NCI-H460 (cell line): ENCODE measurements at places on chromosomes 12 and 14.

- no peak for DNase-seq
Measured at GRCh38 chr14:24804552-24805212, 170.7 kb upstream of the GZMB start.

DNA sequence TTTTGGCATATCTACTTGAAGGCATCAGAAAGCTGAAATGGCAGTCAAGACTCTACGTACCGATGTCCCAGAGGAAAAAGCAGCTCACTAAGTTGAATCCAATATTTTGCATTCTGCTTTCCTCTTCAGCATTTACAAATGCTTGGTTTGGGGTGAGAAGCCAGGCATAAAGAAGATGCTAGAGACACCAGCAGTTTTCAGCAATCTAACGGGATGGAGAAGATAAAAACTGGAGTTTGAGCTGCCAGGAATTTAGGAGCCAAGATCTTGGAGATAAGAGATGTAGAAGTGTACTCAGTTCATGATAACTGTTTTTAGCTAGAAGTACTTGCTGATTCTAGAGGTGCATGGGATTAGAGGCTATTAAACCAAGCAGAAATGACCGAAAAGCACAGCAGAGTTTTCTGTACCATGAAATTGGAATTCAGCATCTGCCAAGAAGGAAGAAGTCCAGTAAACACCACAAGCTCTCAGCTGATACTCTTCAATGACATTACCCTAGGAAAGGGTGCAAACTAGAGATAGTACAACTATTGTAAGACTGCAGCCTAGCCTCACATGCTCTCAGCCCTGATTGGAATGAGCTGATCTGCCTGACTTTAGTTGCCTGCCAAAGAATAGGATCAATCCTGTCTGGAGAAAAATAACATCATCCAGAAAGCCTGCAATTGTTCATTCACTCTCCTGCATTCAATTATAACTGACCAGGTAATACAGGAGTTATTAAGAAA, 7.4 kb upstream of the ALDH1L2 start:
- no peak for DNase-seq

- peak; percentile 72 for DNase-seq
Measured at GRCh38 chr12:570921-571794, 92.1 kb downstream of the NINJ2 start.

- DNase-seq = no peak
Measured at GRCh38 chr12:96352161-96352835, 47.9 kb downstream of the CDK17 start.

DNA sequence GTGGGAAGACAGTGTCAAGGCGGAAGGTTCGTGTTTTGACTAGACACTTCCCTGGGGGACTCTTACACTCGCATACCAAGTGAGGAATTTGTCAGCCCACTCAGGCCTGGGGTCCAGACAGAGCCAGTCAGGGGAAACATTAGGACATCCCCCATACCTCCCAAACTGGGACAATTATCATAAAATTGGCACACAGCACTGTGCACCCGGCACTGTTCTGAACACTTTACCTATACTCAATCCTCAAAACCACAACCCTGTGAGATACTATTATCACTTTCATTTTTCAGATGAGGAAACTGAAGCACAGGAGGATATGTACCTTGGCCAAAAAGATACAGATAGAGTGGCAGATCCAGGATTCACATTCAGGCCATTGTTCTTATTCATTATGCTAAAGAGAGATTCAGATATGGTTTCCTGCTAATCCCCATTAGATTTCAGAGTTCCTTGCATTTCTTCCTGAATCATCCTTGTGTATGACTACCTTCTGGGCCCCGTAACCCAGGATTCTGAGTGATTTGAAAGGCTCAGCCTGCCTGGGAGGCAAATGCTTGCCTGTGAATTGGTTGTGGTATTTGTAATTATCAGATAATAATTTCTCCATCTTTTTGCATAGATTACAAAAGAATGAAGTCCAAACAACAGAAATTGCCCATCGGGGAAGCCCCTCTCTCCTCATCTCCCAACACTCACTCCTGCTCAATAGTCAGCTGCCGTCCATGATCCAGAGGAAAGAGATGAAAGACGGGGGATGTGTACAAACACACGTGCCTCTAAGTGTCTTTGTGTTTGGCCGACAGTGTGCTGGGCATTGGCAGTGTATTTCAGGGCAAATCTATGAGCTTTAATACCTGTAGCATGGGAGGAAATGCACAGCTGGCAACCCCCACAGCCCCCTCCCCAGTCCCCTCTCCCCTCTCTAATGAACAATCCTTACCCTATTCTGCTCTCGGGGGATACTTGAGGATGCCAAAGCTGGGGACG, 4.6 kb downstream of the TAC3 start:
- no peak for DNase-seq

DNA sequence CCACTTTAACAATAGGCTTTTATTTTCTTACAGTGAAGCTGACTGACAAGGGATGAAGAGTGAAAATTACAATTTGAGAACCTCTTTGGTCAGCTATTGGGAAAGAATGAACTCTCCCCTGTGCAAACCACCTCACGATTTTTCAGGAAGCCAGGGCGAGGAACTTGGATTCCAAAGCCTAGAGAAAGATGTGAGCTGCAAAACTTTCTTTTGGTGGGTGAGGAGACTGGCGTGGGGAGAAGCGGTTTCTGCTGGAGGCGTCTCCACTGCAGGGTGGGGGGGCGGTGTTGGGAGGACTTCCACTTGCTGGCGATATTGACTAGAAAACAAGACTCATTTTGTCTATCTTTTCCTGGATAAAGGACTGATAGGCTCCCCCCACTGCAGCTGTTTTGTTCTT, 59.3 kb upstream of the VRK1 start:
- no peak for DNase-seq

- DNase-seq = no peak
Measured at GRCh38 chr12:104514092-104514810, 57.5 kb downstream of the CHST11 start.

DNA sequence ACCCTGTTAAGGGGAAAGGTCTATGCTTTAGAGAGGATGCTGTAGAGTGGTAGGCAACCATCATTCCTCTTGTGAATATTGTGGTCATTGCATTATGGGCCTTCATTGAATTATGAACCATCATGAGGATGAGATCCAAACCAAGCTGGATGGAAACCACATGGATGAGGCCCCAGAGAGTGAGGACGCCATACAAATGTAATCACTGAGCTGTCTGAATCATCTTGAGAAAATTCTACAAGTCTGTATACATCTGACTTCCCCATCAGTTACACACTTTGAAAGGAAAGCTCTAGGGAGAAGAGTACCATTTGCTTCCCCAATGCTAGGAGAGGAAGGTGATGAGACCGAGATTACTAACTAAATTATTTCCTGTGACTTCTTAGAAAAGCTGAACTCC, 172.9 kb downstream of the CACNA1C start:
- no peak for DNase-seq

GRCh38 chr12:53217051-53217930, 10.2 kb upstream of the ITGB7 start:
- no peak for DNase-seq

DNA sequence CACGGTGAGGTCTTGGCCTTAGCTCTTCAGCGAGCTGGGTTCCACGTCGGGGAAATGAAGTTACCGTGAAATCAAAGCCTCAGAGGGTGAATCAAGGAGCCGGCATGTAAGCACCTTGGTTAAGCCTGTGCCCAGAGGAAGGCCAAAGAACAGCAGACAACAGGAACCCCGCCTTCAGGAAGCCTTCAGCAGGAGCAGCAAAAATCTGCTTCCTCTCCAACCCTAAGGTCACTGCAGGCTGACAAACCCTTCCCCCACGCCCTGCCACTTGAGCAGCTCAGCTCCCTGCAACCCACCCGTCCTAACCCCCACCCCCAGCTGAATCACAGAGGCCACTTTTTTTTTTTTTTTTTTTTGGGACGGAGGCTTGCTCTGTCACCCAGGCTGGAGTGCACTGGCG, 72.9 kb upstream of the LTA4H start:
- no peak for DNase-seq

DNA sequence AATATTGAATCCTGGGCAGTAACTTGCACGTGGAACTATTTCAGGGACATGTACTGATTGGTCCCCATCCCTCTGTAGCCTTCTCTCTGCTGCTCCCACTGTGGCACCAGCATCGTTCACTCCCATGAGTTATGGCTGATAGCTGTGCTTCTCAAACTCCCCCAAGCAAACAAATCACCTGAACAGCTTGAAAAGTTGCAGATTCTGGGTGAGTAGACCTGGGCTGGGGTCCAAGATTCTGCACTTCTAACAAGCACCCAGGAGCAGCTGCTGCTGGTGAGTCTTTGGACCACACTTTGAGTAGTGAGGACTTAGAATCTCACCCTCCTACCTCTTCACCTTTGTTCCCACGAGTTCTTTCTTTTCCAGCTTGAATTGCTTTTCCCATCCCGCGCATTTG, 49.4 kb upstream of the ZFP36L1 start:
- DNase-seq = no peak

DNA sequence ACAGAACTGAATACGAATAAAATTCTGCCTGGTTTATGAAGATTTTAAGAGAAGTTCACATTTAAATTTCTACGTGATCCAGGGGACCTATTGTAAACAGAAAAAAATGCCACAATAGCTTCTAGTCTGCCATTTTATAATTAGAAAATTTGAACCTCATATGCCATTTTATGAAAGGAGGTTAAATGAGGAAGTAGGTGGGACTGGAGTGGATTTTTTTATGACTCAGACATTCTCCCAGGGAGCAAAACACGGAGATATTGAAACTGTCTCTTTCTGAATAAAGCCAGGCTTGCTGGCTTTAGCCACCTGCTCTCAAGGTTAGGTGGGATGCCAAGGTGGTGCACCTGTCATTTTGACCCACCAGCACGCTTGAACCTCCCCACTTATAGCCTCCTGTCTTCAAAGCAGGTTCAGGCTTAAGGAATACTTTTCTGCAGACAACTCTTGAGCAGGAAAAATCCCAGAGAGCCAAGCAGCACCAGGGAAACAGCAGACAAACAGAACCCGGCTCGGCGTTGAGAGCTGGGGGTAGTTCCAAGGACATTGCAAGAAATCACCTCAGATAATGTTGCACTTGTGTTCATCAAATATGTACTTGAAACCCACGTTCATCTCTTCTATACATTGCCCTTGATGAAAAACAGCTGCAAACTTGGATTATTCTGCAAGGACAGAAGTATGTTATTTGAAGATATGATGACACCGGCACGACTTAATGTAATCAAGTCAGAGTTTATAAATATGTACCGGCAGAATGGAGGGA, 203.7 kb downstream of the PPM1H start:
- DNase-seq = peak; percentile 82

GRCh38 chr14:51370758-51371386, 130.8 kb downstream of the TMX1 start:
- no peak for DNase-seq
